ENCODE measurements at places on chromosomes 1 and 21. TPM values are rescaled to one million over a fixed set of nuclear protein-coding genes. Genes with fewer than 3 reads are reported as not detected.

Gene GNL2
- 63.1 TPM for total RNA-seq

Gene PINK1
- total RNA-seq, result 92.1 TPM

Gene FBLIM1
- 17.4 TPM for total RNA-seq

Gene PROX1
- 5.7 TPM for total RNA-seq

Gene SPRR5
- total RNA-seq, result not detected

Gene FCGR2B
- total RNA-seq, result 124 TPM

Gene S100A3
- total RNA-seq, result 2.6 TPM

Gene ACBD3
- total RNA-seq, result 52.4 TPM

Gene NPPA
- total RNA-seq, result not detected

Gene SELP
- total RNA-seq, result 13.1 TPM

Gene DTL
- total RNA-seq, result 0.66 TPM

Gene RAB3B
- not detected for total RNA-seq

DNA sequence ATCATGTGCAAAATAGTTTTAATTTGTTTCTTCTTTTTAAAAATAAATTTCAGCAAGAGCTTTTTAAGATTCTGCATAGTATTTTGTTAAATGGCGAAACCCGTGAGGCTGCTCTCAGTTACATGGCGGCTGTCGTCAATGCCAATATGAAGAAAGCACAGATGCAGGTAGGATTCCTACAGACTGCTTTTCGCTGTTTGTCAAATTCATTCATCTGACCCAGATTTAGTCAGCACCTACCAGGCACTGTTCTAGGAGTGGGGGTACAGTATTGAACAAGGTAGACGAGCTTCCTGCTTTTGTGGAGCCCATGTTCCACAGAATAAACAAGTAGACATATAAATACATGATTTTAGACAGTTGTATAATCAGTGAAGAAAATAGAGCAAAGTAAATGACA is 78.1 kb upstream of the KIF1B start:
- no peak overlapping the region for H3K27ac ChIP-seq
- peaks cover 6% of the 10 kb centered on the region for H3K36me3 ChIP-seq
- no peaks in the 10 kb centered on the region for H3K4me1 ChIP-seq
- no peak for DNase-seq

DNA sequence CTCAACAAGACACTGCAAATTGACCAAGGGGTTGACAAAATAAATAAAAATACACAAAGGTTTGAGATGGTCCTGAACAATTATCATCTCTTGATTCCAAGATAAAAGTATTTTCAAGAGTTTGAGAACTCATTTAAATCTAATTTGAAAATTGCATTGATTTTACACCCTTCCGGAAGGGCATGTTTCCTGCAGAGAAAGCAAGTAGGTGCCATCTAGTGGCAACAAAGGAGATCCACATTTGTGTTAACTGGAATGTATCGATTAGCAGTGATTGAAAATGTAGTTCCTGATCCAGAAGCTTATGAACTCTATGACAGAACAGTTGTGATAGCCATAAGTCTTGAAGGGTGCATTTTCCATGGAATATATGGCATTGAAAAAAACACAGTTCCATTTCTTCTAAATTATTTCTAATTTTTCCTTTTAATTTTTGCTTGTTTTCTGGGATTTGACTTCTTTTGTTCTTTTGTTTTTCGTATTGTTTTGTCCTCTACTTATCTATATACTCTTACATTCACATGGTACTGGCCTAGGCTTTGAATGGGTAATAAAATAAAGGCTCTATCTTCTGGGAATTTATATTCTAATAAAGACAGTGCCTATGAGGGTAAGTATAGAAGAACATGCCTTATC is 143.7 kb downstream of the DNM3 start:
- H3K27me3 ChIP-seq, result no peaks in the 10 kb centered on the region
- no peaks in the 10 kb centered on the region for H3K4me1 ChIP-seq
- H3K36me3 ChIP-seq, result no peaks in the 10 kb centered on the region
- no peak overlapping the region for H3K4me3 ChIP-seq
- no peak overlapping the region for H3K27ac ChIP-seq

DNA sequence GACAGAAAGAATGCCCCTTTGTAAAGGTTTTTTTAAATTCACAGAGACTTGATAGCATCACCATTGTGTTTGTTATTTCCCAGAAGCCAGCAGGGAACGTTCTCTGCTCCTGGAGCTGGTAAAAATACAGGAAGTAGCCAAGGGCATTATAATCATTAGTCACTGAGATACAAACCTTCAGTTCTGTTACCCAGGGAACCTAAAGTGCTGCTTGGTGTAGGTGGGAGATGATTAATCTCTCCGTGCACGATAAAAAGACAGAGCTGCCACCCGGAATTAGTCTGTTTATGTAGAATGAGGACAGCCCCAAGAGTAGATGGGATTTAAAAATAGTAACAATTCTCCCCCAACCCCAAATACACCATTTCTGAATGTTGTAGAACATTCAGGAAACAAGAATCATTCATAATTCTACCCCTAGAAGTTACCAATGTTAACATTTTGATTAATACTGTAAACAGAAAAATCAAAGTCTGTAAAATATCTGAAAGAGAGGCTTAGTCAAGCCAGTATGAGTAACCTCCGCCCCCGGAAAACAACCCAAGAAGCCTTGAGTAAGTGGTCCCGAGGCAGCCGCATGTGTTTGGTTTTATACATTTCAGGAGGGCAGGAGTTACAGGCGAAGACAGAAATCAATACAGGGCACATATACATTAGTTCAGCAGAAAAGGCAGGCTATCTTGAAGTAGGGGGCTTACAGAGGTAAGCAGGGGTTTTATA is 45.3 kb upstream of the CTBS start:
- H3K27ac ChIP-seq, result peak overlapping the region; percentile 44
- no peaks in the 10 kb centered on the region for H3K27me3 ChIP-seq
- no peaks in the 10 kb centered on the region for H3K36me3 ChIP-seq
- H3K4me3 ChIP-seq, result no peak overlapping the region
- no peak for DNase-seq

- no peak for DNase-seq
- no peaks in the 10 kb centered on the region for H3K36me3 ChIP-seq
- H3K27ac ChIP-seq, result no peak overlapping the region
- H3K27me3 ChIP-seq, result peaks cover 64% of the 10 kb centered on the region
- H3K4me1 ChIP-seq, result peaks cover 8% of the 10 kb centered on the region
These were observed 442 bp upstream of the CSMD2 start for GRCh38 chr1:34165422-34165921.

DNA sequence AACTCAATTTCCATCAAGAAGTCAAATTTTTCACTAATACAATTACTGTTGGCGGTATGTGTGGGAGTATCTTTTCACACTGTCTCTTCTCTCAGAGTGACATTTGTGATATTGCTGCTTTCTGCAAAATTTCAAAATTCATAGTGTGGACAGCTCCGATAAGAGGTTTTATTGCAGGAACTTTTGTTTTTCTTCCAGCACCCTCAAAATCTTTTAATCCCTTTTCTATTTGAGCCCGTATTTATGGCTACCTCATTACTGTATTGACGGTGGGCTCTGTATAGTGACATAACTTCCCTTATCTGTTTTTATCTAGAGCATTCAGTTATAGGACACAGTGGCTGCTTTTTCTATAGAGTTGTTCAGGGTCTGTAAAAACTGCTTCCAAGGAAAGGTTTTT is 794.4 kb upstream of the TMPRSS15 start:
- H3K27me3 ChIP-seq, result no peaks in the 10 kb centered on the region
- no peak for DNase-seq
- H3K36me3 ChIP-seq, result no peaks in the 10 kb centered on the region
- no peaks in the 10 kb centered on the region for H3K4me1 ChIP-seq

DNA sequence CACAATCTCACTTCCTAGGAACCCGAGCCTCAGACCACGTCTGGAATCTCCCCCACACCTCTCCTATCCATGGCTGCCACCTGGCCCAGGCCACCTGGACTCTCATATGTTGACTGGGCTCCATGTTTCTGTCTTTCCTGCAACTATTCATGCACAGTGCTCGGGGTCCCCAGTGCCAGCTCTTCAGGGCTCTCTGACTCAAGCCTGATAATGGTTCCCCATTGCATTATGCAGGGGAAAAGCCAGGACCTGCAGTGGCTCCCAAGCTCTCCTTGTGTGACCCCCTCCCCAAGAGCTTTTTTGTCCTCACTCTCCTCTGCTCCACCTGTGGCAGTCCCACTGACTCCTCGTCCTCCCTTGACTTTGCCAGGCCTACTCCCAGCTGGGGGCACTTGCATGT is 417.6 kb downstream of the NPHP4 start:
- no peaks in the 10 kb centered on the region for H3K4me1 ChIP-seq
- H3K27ac ChIP-seq, result no peak overlapping the region
- H3K36me3 ChIP-seq, result no peaks in the 10 kb centered on the region
- no peak for DNase-seq

- no peak overlapping the region for H3K4me3 ChIP-seq
- no peak overlapping the region for H3K27ac ChIP-seq
- no peak for DNase-seq
- no peaks in the 10 kb centered on the region for H3K4me1 ChIP-seq
These were observed 54.8 kb downstream of the PIK3R3 start for GRCh38 chr1:46077644-46078043.

- no peak for DNase-seq
- H3K27me3 ChIP-seq, result no peaks in the 10 kb centered on the region
- no peak overlapping the region for H3K27ac ChIP-seq
- H3K4me3 ChIP-seq, result no peak overlapping the region
- no peaks in the 10 kb centered on the region for H3K36me3 ChIP-seq
These were observed 27.0 kb upstream of the DYRK1A start for GRCh38 chr21:37339552-37339939.

DNA sequence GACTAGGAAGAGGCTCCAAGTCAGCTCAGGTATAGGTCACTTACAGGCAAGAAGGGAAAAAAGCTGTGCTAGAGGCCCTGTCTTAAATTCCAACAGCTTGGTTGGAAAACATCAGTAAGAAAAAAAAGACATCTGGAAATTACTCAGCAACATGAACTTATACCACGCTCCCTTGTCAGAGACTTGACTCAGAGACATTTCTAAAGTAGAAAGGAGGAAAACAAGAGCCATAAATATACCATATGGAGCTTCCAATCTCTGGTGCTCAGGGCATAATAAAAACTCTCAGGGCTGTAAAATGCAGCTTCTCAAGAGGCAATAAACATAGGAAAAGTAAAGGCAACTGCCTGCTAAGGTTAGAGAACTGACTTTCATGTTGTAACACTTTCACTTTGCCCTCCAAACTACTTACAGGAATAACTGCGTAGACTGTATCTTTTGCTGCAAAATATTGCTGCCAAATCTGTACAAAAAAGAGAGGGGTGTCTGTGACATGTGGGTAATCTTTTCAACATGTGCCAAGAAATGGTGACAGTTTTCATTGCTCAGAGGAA is 14.7 kb downstream of the ATPAF1 start:
- H3K27me3 ChIP-seq, result no peaks in the 10 kb centered on the region
- H3K36me3 ChIP-seq, result no peaks in the 10 kb centered on the region
- no peak overlapping the region for H3K27ac ChIP-seq
- DNase-seq, result no peak
- no peak overlapping the region for H3K4me3 ChIP-seq
- H3K4me1 ChIP-seq, result no peaks in the 10 kb centered on the region

DNA sequence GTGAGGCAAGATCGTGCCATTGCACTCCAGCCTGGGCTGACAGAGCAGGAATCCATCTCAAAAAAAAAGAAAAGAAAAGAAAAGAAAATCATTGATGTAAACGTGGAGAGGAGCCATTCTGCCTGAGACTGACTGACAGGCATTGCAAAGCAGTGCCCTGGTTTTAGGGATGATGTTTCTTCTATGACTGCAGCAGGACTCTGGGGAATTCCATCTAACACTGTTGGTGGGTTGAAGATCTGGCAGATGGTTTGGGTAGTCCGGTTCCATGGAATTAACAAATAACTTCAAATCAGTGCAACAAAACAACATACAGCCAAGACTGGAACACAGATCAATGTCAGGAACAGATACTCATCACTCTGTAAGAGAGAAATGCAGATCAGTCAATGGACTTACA is 17.8 kb upstream of the LAMC2 start:
- H3K4me3 ChIP-seq, result no peak overlapping the region
- no peaks in the 10 kb centered on the region for H3K36me3 ChIP-seq
- no peak for DNase-seq
- H3K27ac ChIP-seq, result no peak overlapping the region

- H3K4me1 ChIP-seq, result peaks cover 5% of the 10 kb centered on the region
- no peak within 1 kb of the TSS for H3K27ac ChIP-seq
- DNase-seq, result no peak
- H3K27me3 ChIP-seq, result peaks cover 61% of the 10 kb centered on the region
- H3K36me3 ChIP-seq, result no peaks in the 10 kb centered on the region
- H3K4me3 ChIP-seq, result peak within 1 kb of the TSS; percentile 70
These were observed at the start of gene LMX1A for GRCh38 chr1:165355977-165356811. Gene LMX1A (minus strand): TSS chr1:165356715. CDS start chr1:165355559, 1,156 bp downstream.

DNA sequence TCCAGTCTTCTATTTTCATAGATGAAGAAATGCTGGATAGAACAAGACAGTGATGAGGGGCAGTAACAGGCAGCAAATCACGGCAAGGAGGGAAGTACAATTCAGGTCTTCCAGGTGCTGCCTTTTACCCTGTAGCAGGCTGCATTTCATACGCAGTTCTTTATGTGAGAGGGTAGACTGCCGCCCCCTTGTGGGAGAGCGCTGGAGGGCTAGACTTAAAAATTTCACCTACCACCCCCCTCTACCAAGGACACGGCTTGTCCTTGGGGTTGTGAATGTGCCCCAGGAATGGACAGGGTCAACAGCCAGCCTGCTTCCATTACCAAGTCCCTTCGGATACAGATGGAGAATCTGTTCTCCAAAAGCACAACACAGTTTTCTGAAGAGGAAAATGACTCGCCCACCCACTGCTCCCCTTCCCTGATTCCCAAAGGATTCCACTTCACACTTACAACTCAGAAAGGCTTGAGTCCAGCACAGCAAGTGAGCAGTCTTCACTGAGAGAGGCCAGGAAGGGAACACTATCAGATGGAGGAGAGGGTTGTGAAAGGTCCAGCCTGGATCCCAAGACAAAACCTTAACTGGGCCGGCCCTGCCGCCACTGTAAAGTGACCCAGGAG is 7.4 kb downstream of the WDR77 start:
- no peak overlapping the region for H3K4me3 ChIP-seq
- H3K4me1 ChIP-seq, result no peaks in the 10 kb centered on the region
- DNase-seq, result no peak
- no peak overlapping the region for H3K27ac ChIP-seq

DNA sequence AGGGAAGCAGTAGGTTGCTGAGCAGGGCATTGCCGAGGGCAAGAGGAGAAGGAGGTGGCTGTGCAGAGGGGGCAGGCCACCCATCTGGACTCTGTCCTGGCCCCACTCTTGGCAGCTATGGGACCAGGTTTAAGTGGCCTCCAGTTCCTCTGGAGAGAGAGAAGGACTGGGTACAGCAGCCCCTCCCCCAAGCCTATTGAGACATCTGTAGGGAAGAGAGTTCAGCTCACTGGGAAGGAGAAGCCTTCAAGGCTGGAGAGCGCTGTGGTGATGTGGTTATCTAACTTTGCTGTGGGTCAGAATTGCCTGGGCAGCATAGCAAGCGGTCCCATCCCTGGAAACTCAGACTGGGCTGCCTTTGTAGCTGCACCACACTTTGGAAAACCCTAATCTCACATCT is 93.9 kb downstream of the KCNJ15 start:
- H3K4me1 ChIP-seq, result peaks cover 9% of the 10 kb centered on the region
- H3K4me3 ChIP-seq, result no peak overlapping the region
- DNase-seq, result no peak
- no peaks in the 10 kb centered on the region for H3K27me3 ChIP-seq
- no peak overlapping the region for H3K27ac ChIP-seq

All from breast epithelium (tissue), 4 donors.